NCI-H187 treated with DMSO at 0.1 percent for 48 hours (cell line): ENCODE measurements at places on chromosomes 16 and 17.

GRCh38 chr16:10594312-10594950 lies 14.0 kb upstream of the EMP2 start:
- no peak for DNase-seq

- DNase-seq, result no peak
Observed at GRCh38 chr17:71709271-71709890, 411.4 kb upstream of the SOX9 start.

DNA sequence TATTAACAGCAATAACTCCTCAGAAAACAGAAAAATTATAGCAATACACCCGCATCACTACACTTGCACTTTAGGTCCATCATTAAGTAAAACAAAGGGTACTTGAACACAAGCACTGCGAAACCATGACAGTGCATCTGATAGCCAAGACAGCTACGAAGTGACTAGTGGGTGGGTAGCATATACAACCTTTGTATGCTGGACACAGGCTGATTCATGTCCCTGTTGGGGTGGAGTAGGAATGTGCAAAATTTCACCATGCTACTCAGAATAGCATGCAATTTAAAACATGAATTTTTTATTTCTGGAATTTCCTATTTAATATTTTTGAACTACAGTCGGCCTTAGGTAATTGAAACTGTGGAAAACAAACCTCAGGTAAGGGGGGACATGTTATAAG lies 2414.1 kb downstream of the TP53TG3F start:
- DNase-seq, result no peak

DNA sequence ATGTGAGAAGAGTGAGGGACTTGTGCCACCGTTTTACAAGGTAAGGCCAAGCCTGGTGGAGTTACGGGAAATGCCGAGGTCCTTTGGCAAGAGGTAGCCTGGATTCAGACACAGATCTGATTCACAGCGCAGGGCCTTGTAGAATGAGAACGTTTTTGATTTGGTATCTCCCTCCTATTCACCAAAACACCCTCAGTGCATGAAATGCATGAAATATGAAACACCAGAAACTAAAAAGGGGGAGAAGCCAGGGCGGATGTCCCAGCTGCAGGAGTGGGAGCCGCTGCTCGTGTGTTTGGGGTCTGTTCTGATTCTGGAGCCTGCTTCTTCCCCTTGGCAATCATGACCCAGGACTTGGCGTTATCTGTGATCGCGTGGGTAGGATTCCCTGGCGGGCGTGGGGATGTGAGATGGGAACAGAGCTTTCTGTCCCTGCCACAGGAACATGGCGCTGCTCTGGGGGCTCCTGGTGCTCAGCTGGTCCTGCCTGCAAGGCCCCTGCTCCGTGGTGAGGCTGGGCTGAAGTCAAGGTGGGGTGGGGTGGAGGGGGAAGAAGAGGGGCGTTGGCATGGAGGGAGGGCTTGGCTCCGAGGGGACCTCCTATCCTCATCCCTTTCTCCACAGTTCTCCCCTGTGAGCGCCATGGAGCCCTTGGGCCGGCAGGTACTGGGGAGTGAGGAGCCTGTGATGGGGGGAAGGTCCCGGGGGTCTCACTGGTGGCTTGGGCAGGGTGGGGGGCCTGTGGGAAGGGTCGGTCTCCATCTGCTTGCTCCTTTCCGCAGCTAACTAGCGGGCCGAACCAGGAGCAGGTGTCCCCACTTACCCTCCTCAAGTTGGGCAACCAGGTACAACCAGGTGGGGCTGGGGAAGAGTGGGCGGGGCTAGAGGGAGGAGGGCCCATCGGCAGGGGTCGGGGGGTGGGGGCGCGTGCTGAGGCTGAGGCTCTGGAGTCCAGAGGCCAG lies 2.2 kb downstream of the SERPINF2 start:
- no peak for DNase-seq

- DNase-seq, result no peak
Observed at GRCh38 chr16:2969545-2970521, 685 bp downstream of the PAQR4 start.

DNA sequence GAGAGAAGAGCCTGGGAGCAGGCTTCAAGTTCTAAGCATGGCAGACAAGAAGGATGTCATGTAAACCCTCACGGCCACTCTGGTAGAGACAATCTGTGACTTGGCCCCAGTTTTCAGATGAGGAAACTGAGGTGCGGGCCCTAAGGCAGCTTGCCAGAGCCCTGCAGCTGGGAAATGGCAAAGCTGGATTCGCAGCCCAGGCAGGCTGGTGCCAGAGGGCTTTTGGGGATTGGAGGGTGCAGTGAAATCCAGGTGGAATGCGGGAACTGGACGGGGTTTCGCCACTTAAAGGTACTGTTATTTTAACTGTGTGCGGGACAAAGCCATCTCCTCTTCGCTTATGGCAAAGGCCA lies 477 bp upstream of the OSGIN1 start:
- DNase-seq, result no peak

GRCh38 chr16:16073891-16074881 lies 124.8 kb downstream of the ABCC1 start:
- no peak for DNase-seq

- DNase-seq, result peak; percentile 1
Observed at GRCh38 chr17:4566785-4567184, 6.4 kb upstream of the GGT6 start.

DNA sequence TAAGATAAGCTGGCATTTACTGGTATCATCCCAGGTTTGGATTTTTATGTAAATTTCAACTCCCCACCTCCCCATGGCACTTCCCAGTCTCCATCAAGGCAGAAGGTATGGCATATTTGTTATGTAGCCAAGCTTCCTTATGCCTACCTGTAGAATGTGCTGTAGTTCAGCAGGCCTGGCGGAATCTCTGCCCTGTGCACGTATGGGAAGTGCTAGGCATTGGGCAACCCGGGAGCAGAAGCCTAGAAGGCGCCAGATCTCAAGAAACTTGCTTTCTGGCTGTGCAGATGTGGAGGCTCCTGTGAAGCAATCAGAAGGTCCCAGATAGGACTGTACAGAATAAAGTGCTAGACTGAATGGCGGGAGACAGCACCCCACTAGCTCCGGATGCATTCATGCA lies 64.7 kb downstream of the SNX20 start:
- no peak for DNase-seq

- DNase-seq, result no peak
Observed at GRCh38 chr16:29712809-29713208, 33.0 kb downstream of the C16orf54 start.

- DNase-seq, result no peak
Observed at GRCh38 chr17:46764000-46764708, 54.3 kb downstream of the WNT3 start.

DNA sequence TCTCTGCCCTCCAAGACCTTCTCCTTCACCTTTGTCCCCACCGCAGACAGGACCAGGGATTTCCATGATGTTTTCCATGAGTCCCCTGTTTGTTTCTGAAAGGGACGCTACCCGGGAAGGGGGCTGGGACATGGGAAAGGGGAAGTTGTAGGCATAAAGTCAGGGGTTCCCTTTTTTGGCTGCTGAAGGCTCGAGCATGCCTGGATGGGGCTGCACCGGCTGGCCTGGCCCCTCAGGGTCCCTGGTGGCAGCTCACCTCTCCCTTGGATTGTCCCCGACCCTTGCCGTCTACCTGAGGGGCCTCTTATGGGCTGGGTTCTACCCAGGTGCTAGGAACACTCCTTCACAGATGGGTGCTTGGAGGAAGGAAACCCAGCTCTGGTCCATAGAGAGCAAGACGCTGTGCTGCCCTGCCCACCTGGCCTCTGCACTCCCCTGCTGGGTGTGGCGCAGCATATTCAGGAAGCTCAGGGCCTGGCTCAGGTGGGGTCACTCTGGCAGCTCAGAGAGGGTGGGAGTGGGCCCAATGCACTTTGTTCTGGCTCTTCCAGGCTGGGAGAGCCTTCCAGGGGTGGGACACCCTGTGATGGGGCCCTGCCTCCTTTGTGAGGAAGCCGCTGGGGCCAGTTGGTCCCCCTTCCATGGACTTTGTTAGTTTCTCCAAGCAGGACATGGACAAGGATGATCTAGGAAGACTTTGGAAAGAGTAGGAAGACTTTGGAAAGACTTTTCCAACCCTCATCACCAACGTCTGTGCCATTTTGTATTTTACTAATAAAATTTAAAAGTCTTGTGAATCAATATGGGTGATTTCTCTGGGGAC lies 12.2 kb downstream of the CX3CL1 start:
- DNase-seq, result no peak
